ENCODE measurements at places on chromosomes 12 and 14.

DNA sequence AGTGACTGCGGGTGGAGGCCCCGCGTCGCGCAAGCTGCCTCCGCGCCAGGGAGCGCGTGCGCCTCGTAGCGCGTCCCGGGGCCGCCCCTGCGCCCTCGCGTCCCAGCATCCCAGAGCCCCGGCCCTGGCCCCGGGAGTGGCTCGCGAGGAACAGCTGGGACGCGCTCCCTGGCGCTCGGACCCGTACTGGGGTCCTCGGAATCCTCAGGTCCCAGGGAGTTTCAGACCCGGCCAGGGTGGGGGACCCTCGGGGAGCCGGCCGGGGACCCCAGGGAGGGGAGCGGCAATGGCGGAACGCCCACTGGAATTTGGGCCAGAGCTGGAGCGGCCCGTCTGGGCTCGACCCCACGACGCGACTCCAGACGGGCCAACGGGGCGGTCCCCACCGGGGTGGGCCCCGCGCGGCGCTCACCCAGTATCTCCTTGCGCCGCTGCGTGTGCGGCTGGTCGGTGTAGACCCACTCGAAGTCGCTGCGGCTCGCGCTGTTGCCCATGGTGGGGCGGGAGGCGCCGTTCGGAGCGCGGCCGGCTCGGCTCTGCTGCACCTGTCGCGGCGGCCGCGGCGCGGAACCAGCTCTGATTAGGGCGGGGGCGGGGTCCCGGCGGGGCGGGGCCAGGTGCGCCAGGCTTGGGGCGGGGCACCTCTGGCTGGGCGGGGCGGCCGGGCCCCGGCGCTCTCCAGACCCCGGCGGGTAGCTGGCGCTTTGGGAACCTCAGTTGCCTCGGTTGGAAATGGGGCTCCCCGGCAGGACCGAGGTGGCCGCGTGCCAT is at the start of gene DEGS2:
DEGS2 (minus strand) TSS at position 552 of the 771 bp plus-strand sequence; CDS start at position 494, 58 bp downstream.
- no peaks in the 10 kb centered on the region for H3K4me1 ChIP-seq
- no peak for DNase-seq
- H3K27me3 ChIP-seq: peaks cover 13% of the 10 kb centered on the region
- H3K4me3 ChIP-seq: peak within 1 kb of the TSS; percentile 42
- peaks cover 7% of the 10 kb centered on the region for H3K36me3 ChIP-seq

- H3K4me1 ChIP-seq: no peaks in the 10 kb centered on the region
- no peak overlapping the region for H3K27ac ChIP-seq
- no peaks in the 10 kb centered on the region for H3K27me3 ChIP-seq
- no peak overlapping the region for H3K4me3 ChIP-seq
Observed at GRCh38 chr12:86261578-86261977, 5.4 kb upstream of the MGAT4C start.

GRCh38 chr12:12561371-12562015 is 1.2 kb downstream of the DUSP16 start:
- H3K4me1 ChIP-seq: peaks cover 10% of the 10 kb centered on the region
- H3K4me3 ChIP-seq: peak overlapping the region; percentile 92
- H3K36me3 ChIP-seq: peaks cover 5% of the 10 kb centered on the region
- DNase-seq: peak; percentile 58

DNA sequence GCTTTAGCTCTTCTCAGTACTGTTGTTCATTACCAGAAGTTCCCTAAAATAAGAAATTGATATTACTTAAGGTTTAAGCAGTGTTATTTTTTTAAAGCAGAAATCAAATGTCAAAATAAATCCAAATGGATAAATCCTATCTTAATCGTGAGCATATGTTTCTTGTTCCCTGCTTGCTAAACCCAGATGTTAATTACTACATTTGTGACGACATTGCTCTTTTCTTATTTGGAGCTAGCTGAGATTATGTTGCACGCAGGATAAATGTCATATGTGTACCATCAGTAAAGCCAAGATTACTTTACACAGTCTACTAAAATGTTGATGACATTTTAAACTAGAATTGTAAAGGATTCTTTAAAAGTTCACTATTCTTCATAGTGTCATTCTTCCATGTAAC is 157.5 kb downstream of the PLCZ1 start:
- H3K27ac ChIP-seq: no peak overlapping the region
- no peaks in the 10 kb centered on the region for H3K36me3 ChIP-seq
- no peak overlapping the region for H3K4me3 ChIP-seq
- no peaks in the 10 kb centered on the region for H3K27me3 ChIP-seq
- no peaks in the 10 kb centered on the region for H3K4me1 ChIP-seq

DNA sequence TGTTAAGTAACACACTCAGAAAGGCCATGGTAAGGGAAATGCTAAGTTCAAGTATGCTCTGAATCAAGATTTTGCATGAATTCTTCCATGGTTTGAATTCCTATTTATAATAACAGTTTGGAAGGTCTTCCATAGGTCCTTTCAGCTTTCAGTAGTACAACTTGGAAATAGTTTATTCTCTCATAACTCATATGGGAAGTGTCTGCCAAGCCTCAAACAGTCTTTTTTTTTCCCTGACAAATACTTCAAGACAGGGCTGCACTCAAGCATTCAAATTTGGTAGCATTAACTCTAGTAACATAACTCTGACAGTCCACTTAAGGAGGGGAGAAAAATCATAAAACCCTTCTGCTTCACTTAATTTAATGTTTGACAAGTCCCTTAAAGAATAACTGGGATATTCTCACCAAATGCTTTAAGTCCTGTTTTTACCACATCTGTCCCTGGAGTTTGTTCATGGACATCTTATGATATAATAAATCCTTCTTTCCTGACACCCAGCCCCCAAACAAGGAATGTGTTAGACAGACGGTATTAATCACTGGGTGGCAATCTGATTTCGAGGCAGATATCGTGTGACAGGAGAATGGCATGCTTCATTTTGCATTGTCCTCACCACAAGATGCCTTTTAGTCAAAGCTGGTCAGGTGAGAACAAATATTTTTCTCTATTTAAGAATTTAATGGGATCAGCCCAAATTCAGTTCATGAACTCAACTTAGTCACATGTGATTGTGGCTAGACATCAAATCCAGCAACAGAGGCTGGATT is 165.7 kb downstream of the BMP4 start:
- no peaks in the 10 kb centered on the region for H3K27me3 ChIP-seq
- H3K4me1 ChIP-seq: no peaks in the 10 kb centered on the region
- DNase-seq: no peak
- no peak overlapping the region for H3K4me3 ChIP-seq
- H3K27ac ChIP-seq: no peak overlapping the region
- no peaks in the 10 kb centered on the region for H3K36me3 ChIP-seq

DNA sequence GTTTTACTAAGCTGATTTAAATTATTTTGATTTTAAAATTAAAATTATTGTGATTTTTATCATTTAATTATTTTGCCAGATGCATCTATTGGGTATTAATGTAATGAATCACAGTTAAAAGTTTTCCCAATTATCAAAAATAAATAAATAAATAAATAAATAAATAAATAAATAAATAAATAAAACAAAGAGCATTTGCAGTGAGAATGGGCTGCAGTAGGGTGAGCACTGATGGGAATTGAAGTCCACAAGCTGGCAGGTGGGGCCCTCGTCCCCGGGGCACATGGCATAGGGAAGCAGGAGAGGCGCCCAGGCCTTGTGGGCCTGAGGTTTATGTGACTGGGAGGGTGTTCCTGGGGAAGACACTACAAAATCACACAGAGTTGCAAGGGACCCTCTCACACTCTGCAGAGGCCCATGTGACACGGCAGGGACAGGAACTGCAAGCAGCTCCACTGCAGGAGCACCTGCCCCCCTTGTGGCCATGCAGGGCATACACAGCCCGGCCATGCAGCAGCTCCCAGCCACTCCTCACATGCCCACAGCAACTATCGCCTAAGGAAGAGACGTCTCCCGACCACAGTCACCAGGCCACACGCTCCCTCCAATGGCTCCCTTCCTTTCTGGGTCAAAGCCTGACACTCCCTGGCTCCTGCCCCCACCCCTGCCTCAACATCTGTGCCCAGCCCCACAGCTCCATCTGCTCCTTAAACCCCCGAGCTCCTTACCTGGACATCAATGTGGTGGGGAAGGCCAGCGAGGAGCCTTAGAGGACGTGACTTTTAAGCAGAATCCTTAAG is 256.3 kb upstream of the SFSWAP start:
- no peaks in the 10 kb centered on the region for H3K36me3 ChIP-seq
- peak; percentile 74 for DNase-seq
- peaks cover 4% of the 10 kb centered on the region for H3K27me3 ChIP-seq
- no peak overlapping the region for H3K4me3 ChIP-seq
- no peak overlapping the region for H3K27ac ChIP-seq
- peaks cover 7% of the 10 kb centered on the region for H3K4me1 ChIP-seq

DNA sequence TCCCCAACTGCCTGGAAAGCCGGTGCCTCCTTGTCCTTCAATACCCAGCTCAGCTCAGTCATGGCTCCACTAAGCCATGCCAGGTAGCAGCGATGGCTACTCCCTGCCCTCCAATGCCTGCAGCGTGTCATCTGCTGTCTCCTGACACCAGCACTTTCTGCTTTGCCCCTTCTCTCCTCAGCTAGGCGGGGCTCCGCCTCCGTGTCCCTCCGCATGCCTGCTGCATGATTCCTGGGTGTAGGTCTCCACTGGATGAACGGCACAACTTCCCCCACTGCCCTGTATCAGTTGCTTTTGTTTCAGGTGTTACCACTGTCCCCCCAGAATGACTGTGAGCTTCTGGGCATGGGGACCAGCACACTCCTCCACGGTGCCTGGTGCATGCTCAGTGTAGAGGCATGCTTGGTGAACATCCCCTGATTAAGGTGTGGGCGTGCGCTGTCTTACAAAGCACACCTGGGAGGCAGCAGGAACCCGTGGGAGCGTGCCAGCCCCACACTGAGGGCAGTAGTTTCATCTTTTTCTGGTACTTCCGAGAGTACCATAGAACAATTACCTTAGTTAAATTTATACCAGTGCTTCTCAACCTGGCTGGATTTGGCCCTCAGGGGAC is 179.4 kb upstream of the PRMT8 start:
- H3K4me1 ChIP-seq: peaks cover 8% of the 10 kb centered on the region
- H3K36me3 ChIP-seq: no peaks in the 10 kb centered on the region
- H3K4me3 ChIP-seq: no peak overlapping the region
- no peak for DNase-seq
- H3K27me3 ChIP-seq: peaks cover 3% of the 10 kb centered on the region

DNA sequence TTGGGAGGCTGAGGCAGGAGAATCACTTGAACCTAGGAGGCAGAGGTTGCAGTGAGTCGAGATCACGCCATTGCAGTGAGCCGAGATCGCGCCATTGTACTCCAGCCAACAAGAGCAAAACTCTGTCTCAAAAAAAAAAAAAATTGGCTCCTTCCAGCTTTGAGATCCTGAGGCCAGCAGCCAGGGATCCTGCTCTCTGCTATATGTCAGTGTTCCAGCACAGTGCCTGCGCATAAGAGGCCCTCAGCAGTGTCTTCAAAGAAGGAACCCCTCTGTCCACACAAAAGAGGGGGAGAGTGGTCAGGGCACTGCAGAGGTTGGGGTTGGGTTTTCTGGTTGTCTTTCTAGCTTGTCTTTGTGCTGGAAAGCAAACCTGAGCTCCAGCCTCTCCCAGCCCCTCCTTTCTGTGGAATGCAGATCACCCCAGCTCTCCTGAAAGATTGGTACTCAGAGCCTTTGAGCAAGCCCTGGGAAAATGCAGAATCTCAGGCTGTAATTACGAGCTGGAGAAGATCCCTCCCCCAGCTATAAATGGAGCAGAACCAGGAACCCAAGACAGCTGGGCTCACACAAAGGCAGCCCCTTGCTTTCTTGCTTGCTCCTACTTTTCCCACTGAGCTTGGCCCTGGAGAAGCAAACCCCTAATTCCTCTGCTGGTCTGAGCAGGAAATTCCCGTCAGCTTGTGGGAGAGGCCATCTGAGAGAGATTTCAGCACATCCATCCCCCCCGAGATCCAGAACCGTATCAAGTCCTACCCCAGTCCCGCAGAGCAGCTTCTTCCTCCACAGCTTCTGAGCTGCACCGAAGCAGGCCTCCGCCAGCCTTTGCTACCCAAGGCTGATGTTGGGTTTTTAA is 205.7 kb downstream of the ZFP36L1 start:
- H3K36me3 ChIP-seq: peaks cover 5% of the 10 kb centered on the region
- DNase-seq: no peak
- H3K27me3 ChIP-seq: peaks cover 10% of the 10 kb centered on the region
- H3K27ac ChIP-seq: no peak overlapping the region

DNA sequence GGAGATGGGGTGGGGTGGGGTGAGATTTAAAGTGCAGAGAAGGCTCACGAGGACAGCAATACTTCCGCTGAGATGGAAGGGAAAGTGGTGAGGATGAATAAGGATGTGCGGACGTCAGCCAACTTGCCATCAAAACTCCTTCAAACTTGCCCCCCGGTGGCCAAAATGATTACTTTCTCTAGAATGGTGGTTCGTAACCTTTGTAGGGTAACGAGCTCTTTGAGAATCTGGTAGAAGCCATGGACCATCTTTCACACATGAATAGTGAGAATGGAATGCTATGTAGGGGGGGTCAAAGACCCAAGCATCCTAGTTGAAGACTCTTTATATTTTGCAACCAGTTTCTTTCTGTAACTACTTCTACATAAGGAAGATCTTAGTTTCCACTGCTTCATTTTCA is 245.9 kb upstream of the DDHD1 start:
- no peak overlapping the region for H3K27ac ChIP-seq
- H3K4me1 ChIP-seq: no peaks in the 10 kb centered on the region
- H3K36me3 ChIP-seq: no peaks in the 10 kb centered on the region
- DNase-seq: peak; percentile 40

GRCh38 chr12:39476894-39477293 is 34.0 kb upstream of the KIF21A start:
- peaks cover 3% of the 10 kb centered on the region for H3K27me3 ChIP-seq
- no peak overlapping the region for H3K4me3 ChIP-seq
- no peaks in the 10 kb centered on the region for H3K4me1 ChIP-seq

DNA sequence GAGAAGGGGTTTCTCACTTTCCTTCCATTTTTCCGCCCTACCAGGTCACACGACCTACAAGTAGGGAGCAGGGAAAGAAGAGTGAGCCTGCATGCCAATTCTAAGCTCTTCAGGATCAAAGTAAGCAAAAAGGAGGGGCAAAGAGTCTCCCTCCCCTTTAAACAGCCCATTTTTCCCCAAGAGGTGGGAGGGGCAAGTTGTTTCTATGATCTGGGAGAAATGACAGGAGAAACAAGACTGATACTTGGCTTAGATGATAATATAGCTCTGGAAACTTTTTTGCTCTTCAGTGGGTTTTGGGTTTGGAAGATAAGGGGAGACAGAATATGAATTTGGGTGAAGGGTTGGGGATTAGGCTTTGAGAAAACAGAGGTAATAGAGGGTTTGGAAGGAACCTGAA is 1.8 kb downstream of the DTX3 start:
- peaks cover 20% of the 10 kb centered on the region for H3K4me1 ChIP-seq
- peaks cover 23% of the 10 kb centered on the region for H3K36me3 ChIP-seq
- H3K27me3 ChIP-seq: peaks cover 16% of the 10 kb centered on the region
- DNase-seq: no peak
- H3K27ac ChIP-seq: no peak overlapping the region

- H3K27ac ChIP-seq: no peak overlapping the region
- no peaks in the 10 kb centered on the region for H3K4me1 ChIP-seq
- peaks cover 2% of the 10 kb centered on the region for H3K27me3 ChIP-seq
- no peak for DNase-seq
- no peak overlapping the region for H3K4me3 ChIP-seq
- no peaks in the 10 kb centered on the region for H3K36me3 ChIP-seq
Observed at GRCh38 chr12:42299392-42300308, 26.2 kb downstream of the ZCRB1 start.

DNA sequence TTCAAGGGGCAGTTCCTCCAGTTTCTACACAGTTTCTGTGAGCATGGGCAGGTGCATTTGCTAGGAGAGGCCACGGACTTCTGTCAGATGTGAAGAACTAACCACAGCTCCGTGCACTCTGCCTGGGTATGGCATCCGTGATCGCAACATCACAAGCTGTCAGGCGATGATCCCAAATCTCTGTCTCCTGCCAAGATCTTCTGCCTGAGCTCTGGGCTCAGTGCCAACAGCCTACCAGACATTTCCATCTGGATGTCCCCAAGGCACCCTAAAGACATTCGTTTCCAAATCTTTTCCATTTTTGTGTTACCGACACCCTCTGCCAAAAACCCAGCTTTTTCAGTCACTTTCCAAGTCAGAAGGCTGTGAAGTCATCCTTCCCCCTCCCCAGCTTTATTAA is 292.1 kb downstream of the GLT1D1 start:
- no peak overlapping the region for H3K4me3 ChIP-seq
- DNase-seq: no peak
- H3K36me3 ChIP-seq: peaks cover 5% of the 10 kb centered on the region
- H3K27ac ChIP-seq: no peak overlapping the region
- peaks cover 2% of the 10 kb centered on the region for H3K27me3 ChIP-seq
